Sigmoid colon (tissue), 7 donors: ENCODE measurements at places on chromosomes 12 and 14. TPM values are rescaled to one million over a fixed set of nuclear protein-coding genes. Genes with fewer than 3 reads are reported as not detected.

DNA sequence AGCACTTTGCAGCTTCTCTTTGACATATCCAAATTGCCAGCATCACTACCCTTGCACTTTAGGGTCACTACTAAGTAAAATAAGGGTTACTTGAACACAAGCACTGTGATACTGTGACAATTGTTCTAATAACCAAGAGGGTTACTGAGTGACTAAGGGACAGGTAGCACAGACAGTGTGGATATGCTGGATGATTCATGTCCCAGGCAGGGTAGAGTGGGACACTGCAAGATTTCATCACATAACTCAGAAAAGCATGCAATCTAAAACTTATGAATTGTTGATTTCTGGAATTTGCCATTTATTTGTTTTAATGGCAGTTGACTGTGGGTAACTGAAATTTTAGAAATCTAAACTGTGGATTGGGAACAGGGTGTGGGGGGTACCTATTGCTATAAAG is 218.8 kb downstream of the KITLG start:
- no peaks in the 10 kb centered on the region for H3K36me3 ChIP-seq
- H3K4me3 ChIP-seq: no peak overlapping the region
- peaks cover 18% of the 10 kb centered on the region for H3K4me1 ChIP-seq

The PRPH gene
- 19.7 TPM for total RNA-seq

- H3K4me1 ChIP-seq: peaks cover 12% of the 10 kb centered on the region
- no peak overlapping the region for H3K4me3 ChIP-seq
- H3K27me3 ChIP-seq: no peaks in the 10 kb centered on the region
- H3K27ac ChIP-seq: no peak overlapping the region
These were observed 6.6 kb downstream of the CACNA2D4 start for GRCh38 chr12:1911598-1912575.

The DPPA3 gene
- total RNA-seq: not detected

DNA sequence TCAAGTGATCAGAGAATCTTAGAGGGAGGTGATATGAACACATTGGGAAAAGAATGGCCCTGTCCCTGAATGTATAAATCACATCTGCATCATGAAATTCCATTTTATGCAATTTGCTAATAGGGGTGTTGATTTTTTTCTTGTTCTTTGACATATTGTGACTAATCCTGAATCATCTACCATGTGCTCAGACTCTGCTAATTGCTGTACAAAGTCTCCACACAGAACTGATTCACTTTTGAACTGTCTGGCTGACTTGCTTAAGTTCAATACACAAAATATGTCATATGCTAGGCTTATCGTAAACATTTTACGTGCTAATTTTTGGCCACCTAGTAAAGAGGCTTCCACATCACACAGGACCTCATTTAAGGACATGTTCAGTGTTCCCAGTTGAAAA is 2.6 kb downstream of the TMEM132D start:
- peaks cover 27% of the 10 kb centered on the region for H3K27me3 ChIP-seq
- no peaks in the 10 kb centered on the region for H3K4me1 ChIP-seq
- H3K36me3 ChIP-seq: no peaks in the 10 kb centered on the region
- DNase-seq: no peak
- H3K4me3 ChIP-seq: no peak overlapping the region

- H3K4me3 ChIP-seq: peak overlapping the region; percentile 49
- peak overlapping the region; percentile 58 for H3K27ac ChIP-seq
- H3K27me3 ChIP-seq: no peaks in the 10 kb centered on the region
- no peaks in the 10 kb centered on the region for H3K36me3 ChIP-seq
- H3K4me1 ChIP-seq: no peaks in the 10 kb centered on the region
These were observed 879 bp downstream of the RAB3IP start for GRCh38 chr12:69739287-69740191.

The BDKRB1 gene
- 0.33 TPM for total RNA-seq

DNA sequence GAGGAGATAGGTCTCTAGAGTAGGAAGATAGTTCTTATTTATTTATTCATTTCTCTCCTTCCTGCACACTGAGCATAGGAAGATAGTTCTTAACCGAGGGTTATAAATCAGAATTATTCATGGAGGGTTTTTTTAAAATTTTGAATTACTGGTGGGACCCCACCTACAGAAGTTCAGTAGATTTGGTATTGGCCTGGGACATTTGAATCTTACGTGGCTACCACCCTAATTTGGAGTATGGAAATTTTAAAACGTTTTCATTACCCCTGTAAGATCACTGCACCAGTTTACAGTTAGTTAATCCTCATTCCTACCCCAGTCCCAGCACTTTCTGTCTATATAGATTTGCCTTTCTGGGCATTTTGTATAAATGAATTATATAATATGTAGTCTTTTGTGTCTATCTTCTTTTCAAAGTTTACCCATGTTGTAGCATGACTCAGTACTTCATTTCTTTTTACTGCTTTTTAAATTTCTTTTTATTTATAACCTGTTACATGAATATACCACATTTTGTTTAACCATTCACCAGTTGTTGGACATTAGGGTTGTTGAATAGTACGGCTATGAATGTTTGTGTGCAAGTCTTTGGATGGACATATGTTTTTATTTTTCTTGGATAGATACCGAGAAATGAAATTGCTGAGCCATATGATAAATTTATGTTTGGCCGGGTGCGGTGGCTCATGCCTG is 44.9 kb downstream of the YLPM1 start:
- DNase-seq: no peak
- H3K4me1 ChIP-seq: no peaks in the 10 kb centered on the region
- H3K27ac ChIP-seq: no peak overlapping the region
- peaks cover 82% of the 10 kb centered on the region for H3K36me3 ChIP-seq
- no peaks in the 10 kb centered on the region for H3K27me3 ChIP-seq

DNA sequence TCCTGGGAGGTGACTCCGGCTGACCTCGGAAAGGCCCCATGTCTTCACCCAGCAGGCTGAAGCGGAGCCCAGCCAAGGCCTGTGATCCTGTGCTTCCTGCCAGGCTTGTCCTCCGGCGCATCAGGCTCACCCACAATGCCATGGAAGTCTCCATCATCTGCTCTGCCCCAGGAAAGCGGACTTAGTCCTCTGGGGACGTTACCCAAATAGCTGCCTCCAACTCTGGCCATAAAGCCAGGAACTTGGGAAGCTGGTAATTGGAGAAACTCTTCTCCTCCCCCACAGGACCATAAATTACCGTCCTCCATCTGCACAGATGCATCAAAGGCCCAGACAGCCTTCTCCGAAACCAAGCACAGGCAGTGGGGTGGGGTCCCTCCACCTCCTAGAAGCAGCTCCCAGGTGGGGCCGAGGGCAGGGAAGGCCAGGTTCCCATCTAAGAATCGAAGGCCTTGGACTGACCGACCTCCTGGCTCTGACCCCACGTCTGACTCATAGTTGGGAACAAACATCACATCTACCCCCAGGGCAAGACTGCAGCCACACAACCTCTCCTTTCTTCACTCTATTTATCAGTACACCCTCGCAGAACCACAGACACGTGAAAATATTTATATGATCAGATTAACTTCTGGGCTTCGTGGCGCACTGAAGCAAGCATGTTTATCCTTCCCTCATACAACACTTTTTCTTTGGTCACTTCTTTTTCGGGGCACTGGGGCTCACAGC is 56.4 kb downstream of the PITPNM2 start:
- H3K27me3 ChIP-seq: no peaks in the 10 kb centered on the region
- no peak overlapping the region for H3K4me3 ChIP-seq
- DNase-seq: peak; percentile 79
- peaks cover 53% of the 10 kb centered on the region for H3K4me1 ChIP-seq

The SLC38A4 gene
- total RNA-seq: 0.55 TPM
